ENCODE measurements at places on chromosomes 7 and 10. TPM values are rescaled to one million over a fixed set of nuclear protein-coding genes. Genes with fewer than 3 reads are reported as not detected.

DNA sequence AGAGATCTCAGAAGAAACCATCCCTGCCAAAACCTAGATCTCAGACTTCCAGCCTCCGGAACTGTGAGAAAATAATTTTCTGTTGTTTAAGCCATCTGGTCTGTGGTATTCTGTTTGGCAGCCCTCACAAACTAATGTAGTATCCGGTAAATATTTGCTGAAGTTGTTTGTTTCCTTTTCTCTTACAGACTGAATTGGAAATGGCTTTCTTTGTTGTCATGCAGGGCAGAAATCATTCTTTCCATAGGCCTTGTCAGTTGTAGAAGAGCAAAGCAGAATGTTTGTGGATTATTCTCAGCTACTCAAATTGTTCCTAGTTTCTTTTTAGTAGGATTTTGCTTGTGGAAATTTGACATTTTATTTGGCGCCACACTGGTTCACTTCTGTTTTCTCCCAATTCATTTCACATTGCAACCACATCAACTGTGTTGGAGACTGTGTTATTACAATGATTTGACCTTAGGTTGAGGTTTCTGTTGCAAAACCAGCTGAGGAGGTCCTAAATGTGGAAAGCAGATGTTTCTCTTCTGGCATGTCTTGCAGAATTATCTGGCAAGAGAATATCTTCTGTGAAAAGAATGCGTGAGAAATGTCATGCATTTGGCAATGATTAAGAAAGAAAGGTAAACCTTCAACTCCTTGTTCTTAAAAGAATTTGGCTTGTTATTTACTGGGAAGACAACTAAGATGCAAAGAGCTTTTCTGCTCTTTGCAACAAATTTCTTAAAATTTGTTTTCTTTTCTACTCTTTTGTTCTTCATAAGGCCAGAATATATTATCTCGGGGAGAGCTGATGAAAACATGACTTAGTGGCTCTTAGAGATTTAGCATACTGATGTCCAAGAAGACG lies 25.8 kb downstream of the ACTA2 start:
- DNase-seq, result no peak

DNA sequence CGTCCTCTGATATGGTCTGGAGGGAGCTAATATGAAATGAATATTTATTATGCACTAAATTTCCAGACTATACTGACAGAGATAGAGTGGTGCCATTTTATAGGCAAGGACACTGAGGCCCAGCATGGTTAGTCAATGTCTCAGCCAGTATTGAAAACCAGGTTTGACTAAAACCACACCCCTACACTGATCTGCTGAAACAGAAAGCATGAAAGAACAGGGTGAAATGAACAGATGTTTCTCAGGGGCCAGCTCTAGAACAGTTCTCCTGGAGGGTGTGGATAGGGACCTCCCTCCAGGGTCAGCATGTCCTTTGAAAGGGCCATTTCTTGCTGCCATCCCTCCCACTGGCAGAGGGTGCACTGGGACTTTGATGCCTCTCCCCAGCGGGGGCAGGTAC lies 700.5 kb downstream of the GRID1 start:
- no peak for DNase-seq

- no peak for DNase-seq
Measured at GRCh38 chr10:454860-455259, 234.6 kb downstream of the DIP2C start.

Gene FUOM
- total RNA-seq, result 2.5 TPM

Gene ARHGAP12
- 25.6 TPM for total RNA-seq

DNA sequence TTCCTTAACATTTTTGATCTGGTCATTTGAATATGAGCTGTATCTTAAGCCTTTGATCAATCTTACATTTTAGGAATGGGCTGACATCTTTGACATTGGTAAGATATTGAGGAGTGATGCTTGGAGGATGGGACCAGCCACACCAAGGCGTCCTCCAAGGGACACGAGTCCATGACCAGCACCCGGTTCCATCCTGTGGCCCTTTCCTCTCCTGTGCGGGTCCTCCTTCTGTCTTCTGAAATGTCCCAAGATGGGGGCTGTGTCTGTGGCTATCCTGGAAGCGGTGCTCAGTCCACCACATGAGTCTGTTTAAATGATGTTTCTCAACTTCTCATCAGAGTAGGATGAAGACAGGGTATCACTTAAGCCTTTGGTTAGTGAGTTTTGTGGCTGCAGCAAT lies 67.3 kb upstream of the SHH start:
- no peak for DNase-seq
